Epithelial cell of prostate (primary cell): ENCODE measurements at places on chromosomes 1 and 21.

DNA sequence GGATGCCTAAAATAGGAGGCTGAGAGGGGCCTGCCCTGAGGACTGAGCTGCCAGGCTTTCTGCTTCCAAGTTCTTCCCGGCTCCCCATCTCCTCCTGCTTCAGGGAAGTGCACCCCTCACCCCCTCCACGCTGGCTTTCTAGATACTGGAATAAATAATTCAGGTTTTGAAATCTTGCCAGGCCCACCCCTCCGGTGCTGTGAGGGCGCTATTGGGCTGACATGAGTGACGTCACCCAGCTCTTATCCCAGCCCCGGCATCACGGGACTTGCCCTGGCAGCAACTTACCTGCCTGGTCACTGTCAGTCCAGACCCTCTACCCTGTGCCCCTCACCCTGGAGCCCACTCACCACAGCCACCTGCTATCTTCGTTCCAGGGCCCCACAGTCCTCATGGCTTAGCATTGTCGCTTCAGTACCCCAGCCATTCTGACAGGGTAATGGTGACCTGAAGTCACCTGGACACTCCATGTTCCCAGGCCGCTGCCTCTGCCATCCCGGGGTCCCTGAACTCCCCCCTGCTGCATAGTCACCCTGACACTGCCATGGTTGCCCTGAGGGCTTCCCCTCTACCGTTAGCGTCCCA is 819 bp upstream of the GPR3 start:
- no peak for DNase-seq

GRCh38 chr1:3031401-3032221 is 10.3 kb downstream of the ACTRT2 start:
- no peak for DNase-seq

DNA sequence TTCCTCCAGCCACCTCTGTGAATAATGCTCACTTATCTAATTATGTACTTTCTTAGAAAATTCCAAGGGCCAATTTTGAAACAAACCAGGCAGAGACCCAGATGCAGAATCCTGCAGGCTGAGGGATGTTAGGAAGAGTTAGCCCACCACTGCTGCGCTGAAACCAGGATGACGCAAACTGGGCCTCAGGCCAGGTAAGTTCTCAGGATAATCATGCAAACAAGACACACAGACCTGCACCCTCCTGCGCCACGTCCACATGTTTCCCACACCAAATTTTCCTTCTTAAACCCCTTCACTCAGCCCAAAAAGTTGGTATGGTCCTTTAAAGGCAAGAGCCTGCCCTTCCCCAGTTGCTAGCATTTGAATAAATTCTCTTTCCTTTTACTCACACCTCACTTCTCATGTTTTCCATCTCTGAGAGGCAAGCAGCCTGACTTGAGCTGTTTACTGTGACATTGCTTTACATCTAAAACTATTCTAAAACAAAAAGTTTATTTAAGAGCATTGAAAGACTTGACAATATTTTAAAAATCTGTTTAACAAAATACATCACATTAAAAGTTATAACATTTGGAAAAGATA is 887.1 kb downstream of the LRRIQ3 start:
- DNase-seq, result no peak

DNA sequence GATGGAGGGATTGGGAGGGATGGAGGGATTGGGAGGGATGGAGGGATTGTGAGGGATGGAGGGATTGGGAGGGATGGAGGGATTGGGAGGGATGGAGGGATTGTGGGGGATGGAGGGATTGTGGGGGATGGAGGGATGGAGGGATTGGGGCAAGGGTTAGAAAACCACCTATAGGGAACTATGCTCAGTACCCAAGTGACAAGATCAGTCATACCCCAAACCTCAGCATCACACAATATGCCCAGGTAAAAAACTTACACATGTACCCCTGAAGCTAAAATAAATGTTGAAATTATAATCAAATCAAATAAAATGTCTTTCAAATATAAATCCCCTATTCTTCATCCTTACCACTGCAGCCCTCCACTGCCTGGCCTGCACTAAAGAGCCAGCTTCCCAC is 72.8 kb upstream of the HNRNPU start:
- no peak for DNase-seq

- DNase-seq, result no peak
Measured at GRCh38 chr1:95094923-95095322, 22.2 kb upstream of the ALG14 start.

DNA sequence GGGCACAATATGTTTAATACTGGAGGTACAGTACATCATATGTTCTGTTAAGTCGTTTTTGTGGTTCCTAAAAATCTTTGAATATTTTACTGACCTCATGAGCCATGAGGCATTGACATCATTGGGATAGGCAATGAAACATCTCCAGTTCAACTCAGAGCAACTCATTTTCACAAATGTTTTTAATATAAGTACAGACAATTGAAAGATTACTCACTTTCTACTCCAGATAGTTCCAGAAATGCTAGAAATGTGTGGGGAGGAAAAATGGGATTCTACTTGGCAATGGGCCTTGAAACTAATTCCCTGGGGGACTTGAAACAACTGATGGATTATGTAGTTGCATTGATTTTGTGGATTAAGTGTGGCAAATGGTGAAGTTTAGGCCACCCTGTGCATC is 7.2 kb upstream of the C8B start:
- no peak for DNase-seq

- DNase-seq, result no peak
Measured at GRCh38 chr1:197982256-197982655, 65.1 kb downstream of the LHX9 start.

DNA sequence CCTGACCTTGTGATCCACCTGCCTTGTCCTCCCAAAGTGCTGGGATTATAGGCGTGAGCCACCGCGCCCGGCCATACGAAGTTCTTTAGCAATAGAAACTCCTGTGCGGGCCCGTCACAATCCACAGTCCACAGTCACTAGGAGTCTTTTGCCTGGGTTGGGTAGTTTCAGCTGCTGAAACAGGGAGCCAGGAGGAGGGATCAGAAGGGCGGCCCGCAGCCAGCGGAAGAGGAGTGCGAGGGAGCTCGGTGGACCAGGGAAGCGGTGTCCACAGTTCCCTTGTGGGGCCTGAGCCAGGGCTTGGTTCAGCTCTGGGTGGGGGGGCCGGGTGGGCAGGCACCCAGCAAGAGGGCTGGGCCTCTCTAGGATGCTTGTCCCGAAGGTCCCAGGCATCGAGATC is 17.9 kb upstream of the HSPG2 start:
- no peak for DNase-seq

- DNase-seq, result no peak
Measured at GRCh38 chr1:239308701-239309333, 77.6 kb upstream of the CHRM3 start.
